ENCODE measurements at places on chromosomes 4 and X.
A peak's percentile ranks its signal among the peaks of the same experiment; 100 is the strongest.

- H3K4me3 ChIP-seq: peak overlapping the region; percentile 10
- no peaks in the 10 kb centered on the region for H3K36me3 ChIP-seq
- H3K27me3 ChIP-seq: peaks cover 33% of the 10 kb centered on the region
- DNase-seq: no peak
- no peak overlapping the region for H3K27ac ChIP-seq
Measured at GRCh38 chrX:13937370-13938050, 92.2 kb downstream of the GEMIN8 start.

DNA sequence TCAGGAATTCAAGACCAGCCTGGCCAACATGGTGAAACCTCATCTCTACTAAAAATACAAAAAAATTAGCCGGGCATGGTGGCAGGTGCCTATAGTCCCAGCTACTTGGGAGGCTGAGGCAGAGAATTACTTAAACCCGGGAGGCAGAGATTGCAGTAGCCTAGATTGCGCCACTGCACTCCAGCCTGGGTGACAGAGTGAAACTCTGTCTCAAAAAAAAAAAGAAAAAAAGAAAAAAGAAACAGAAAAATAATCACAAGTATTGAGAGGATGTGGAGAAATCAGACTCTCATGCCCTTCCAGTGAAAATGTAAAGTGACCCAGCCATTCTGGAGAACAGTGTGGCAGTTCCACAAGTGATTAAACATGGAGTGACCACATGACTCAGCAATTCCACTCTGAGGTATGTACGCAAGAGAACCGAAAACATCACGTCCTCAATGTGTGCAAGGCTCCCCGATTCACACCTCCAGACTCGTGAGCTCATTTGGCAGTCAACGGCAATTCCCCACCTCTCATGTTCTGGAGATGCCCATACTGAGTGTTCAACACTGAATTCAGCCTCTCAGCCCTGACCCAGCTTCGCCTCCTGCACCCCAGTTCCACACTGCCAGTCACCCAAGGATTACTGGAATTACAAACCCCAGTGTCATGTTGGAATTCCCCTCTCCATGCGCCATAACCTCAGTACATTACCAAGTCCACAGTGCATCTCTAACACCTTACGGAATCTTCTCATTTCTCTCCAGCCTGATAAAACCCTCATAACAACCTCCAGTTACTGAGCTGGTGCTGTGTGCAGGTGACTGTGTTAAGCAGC is 21.1 kb downstream of the ACOX3 start:
- peak; percentile 50 for DNase-seq
- no peaks in the 10 kb centered on the region for H3K27me3 ChIP-seq
- peaks cover 5% of the 10 kb centered on the region for H3K36me3 ChIP-seq
- peaks cover 24% of the 10 kb centered on the region for H3K4me1 ChIP-seq
- no peak overlapping the region for H3K4me3 ChIP-seq
- peak overlapping the region; percentile 5 for H3K27ac ChIP-seq

GRCh38 chr4:61200187-61200915 is at the start of gene ADGRL3:
Gene ADGRL3, plus strand, starts transcription at chr4:61200326.
- DNase-seq: no peak
- H3K27ac ChIP-seq: no peak within 1 kb of the TSS
- peaks cover 1% of the 10 kb centered on the region for H3K4me1 ChIP-seq
- peaks cover 48% of the 10 kb centered on the region for H3K27me3 ChIP-seq
- H3K4me3 ChIP-seq: peak within 1 kb of the TSS; percentile 7

GRCh38 chrX:119989905-119990555 is 46.5 kb upstream of the NKAP start:
- H3K27me3 ChIP-seq: peaks cover 61% of the 10 kb centered on the region
- no peak for DNase-seq
- no peaks in the 10 kb centered on the region for H3K36me3 ChIP-seq
- no peak overlapping the region for H3K27ac ChIP-seq

- H3K36me3 ChIP-seq: peaks cover 5% of the 10 kb centered on the region
- peaks cover 15% of the 10 kb centered on the region for H3K4me1 ChIP-seq
- peak overlapping the region; percentile 62 for H3K4me3 ChIP-seq
- peaks cover 56% of the 10 kb centered on the region for H3K27me3 ChIP-seq
Measured at GRCh38 chr4:4852591-4853362, 6.7 kb upstream of the MSX1 start.

- H3K27me3 ChIP-seq: no peaks in the 10 kb centered on the region
- H3K4me3 ChIP-seq: no peak overlapping the region
- no peaks in the 10 kb centered on the region for H3K36me3 ChIP-seq
- no peaks in the 10 kb centered on the region for H3K4me1 ChIP-seq
Measured at GRCh38 chr4:12409507-12410190, 981.0 kb upstream of the HS3ST1 start.

GRCh38 chr4:165398570-165398969 is 19.8 kb downstream of the CPE start:
- DNase-seq: no peak
- peaks cover 15% of the 10 kb centered on the region for H3K27me3 ChIP-seq
- H3K27ac ChIP-seq: no peak overlapping the region
- H3K36me3 ChIP-seq: no peaks in the 10 kb centered on the region
- no peak overlapping the region for H3K4me3 ChIP-seq
- no peaks in the 10 kb centered on the region for H3K4me1 ChIP-seq

- H3K36me3 ChIP-seq: no peaks in the 10 kb centered on the region
- H3K27me3 ChIP-seq: no peaks in the 10 kb centered on the region
- no peak overlapping the region for H3K4me3 ChIP-seq
- peak overlapping the region; percentile 35 for H3K27ac ChIP-seq
- DNase-seq: no peak
Measured at GRCh38 chrX:65987811-65988210, 52.1 kb downstream of the VSIG4 start.

GRCh38 chr4:139589336-139590018 is 33.5 kb upstream of the SETD7 start:
- peaks cover 14% of the 10 kb centered on the region for H3K27me3 ChIP-seq
- no peaks in the 10 kb centered on the region for H3K4me1 ChIP-seq
- no peaks in the 10 kb centered on the region for H3K36me3 ChIP-seq
- H3K27ac ChIP-seq: no peak overlapping the region

- H3K27ac ChIP-seq: no peak overlapping the region
- peaks cover 51% of the 10 kb centered on the region for H3K36me3 ChIP-seq
- peaks cover 43% of the 10 kb centered on the region for H3K4me1 ChIP-seq
- DNase-seq: no peak
- H3K4me3 ChIP-seq: no peak overlapping the region
Measured at GRCh38 chrX:19673375-19674040, 158.2 kb upstream of the MAP3K15 start.

DNA sequence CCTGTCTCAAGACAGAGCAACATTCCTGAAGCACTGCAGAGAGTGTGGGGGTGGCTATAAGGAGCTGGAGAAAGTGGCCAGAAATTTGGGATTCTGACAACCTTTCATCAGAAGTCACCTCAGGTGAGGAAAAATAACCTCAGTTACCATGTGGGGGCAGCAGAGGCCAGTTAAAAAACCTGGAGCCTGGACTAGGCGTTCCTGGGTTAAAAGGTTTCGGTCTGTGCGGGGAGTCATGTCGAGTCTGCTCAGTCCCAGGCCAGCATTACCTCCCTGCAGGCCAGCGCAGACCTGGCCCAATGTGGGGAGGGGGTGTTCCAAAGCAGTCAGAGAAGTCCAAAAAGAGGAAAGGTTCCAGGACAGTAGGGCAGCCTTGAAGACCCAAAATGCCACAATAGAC is 10.9 kb upstream of the NALF2 start:
- H3K36me3 ChIP-seq: no peaks in the 10 kb centered on the region
- no peak overlapping the region for H3K27ac ChIP-seq
- no peaks in the 10 kb centered on the region for H3K4me1 ChIP-seq
- no peak overlapping the region for H3K4me3 ChIP-seq
- H3K27me3 ChIP-seq: peaks cover 1% of the 10 kb centered on the region
- peak; percentile 29 for DNase-seq

- H3K27me3 ChIP-seq: no peaks in the 10 kb centered on the region
- peak overlapping the region; percentile 97 for H3K27ac ChIP-seq
- H3K4me3 ChIP-seq: peak overlapping the region; percentile 65
- DNase-seq: peak; percentile 23
Measured at GRCh38 chrX:100829730-100830129, 9.5 kb downstream of the CSTF2 start.

DNA sequence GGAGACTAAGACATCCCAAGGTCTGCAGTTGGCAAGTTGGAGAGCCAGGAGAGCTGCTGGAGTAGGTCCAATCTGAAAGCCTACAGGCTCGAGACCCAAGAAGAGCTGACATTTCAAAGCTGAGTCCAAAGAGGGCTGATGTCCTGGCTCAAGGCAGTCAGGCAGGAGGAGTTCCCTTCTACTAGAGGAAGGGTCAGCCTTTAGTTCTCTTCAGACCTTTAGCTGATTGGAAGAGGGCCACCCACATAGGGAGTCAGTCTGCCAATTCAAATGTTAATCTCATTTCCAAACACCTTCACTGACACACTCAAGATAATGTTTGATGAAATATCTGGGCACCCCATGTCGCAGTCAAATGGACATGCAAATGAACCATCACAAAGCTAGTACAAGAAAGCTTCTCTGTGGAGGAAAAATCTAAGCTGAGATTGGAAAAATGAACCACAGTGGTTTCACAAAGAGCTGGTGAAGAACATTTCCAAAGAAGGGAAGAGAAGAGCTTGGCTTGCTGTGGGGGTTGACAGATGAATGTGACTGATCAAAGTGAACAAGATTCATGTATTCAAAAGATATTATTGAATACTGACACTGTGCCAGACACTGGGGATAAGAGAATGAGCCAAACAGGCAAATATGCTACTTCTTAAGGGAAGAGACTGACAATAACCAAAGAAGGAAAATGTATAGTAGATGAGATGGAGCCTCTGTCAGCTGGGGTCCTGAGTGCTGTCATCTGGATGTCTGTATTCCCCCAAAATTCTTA is 61.2 kb downstream of the STK32B start:
- no peaks in the 10 kb centered on the region for H3K4me1 ChIP-seq
- no peaks in the 10 kb centered on the region for H3K27me3 ChIP-seq
- no peak overlapping the region for H3K27ac ChIP-seq
- no peaks in the 10 kb centered on the region for H3K36me3 ChIP-seq
- no peak overlapping the region for H3K4me3 ChIP-seq

- H3K4me1 ChIP-seq: no peaks in the 10 kb centered on the region
- no peak overlapping the region for H3K27ac ChIP-seq
- DNase-seq: no peak
- no peak overlapping the region for H3K4me3 ChIP-seq
- H3K27me3 ChIP-seq: peaks cover 30% of the 10 kb centered on the region
- H3K36me3 ChIP-seq: no peaks in the 10 kb centered on the region
Measured at GRCh38 chrX:149461746-149462145, 43.4 kb downstream of the IDS start.
